Stimulated activated CD8-positive, alpha-beta memory T cell treated with anti-CD3 and anti-CD28 coated beads, Interleukin-4, amount 100 ng/mL, for 1 hour (primary cell): ENCODE measurements at places on chromosomes 4 and X.

GRCh38 chr4:100391863-100392262 is 126.0 kb downstream of the EMCN start:
- DNase-seq: no peak

DNA sequence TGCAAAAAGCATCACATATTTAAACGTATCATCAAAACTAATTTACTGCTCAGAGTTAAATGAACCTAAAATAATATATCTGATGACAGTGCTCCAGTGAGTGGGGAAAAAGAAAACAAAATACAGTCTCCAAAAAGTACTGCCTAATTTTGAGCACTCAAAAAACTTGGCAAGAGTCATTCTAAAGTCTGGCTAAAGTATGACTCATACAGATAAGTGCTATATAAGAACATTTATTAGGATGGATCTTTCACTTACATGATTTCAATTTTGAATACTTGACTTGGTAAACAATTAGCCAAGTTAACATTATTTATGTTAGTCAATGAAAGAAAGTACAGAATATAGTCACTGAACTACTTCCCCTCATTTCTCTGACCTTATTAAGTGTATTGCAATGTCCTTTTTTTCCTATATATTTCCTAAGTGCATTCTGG is 27.2 kb downstream of the FBXO8 start:
- no peak for DNase-seq

- no peak for DNase-seq
Measured at GRCh38 chr4:32455231-32455630, 1735.1 kb downstream of the PCDH7 start.

DNA sequence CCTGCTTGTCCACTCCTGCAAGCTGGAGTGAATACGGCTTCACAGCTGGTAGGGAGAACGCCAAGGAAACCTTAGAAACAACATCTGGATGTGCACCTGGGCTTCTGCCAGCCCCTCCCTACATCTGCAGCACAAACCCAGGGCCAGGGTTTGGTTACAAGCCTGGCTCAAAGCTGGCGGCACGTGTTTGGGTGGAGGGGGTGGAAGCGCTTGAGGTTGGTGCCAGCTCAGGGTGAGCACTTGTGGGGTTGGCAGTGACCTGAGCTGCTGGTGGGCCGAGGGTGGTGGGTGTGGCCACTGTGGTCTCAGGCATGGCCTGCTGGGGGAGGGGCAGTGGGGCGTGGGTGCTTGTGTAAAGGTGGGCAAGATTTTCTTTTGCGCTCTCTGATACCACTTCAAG is 15.6 kb downstream of the ELF4 start:
- no peak for DNase-seq

DNA sequence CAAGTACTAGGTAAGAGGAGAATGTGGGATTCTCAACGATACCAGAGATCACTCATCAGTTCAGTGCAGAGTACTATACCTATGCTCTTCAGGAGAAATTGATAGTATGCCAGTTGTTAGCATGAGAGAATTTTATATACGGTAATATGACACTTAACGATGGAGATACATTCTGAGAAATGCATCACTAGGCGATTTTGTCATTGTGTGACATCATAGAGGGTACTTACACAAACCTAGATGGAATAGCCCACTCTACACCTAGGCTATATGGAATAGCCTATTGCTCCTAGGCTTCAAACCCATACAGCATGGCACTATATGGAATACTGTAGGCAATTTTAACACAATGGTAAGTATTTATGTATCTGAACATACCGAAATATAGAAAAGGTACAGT is 140.2 kb downstream of the SLIT2 start:
- no peak for DNase-seq

DNA sequence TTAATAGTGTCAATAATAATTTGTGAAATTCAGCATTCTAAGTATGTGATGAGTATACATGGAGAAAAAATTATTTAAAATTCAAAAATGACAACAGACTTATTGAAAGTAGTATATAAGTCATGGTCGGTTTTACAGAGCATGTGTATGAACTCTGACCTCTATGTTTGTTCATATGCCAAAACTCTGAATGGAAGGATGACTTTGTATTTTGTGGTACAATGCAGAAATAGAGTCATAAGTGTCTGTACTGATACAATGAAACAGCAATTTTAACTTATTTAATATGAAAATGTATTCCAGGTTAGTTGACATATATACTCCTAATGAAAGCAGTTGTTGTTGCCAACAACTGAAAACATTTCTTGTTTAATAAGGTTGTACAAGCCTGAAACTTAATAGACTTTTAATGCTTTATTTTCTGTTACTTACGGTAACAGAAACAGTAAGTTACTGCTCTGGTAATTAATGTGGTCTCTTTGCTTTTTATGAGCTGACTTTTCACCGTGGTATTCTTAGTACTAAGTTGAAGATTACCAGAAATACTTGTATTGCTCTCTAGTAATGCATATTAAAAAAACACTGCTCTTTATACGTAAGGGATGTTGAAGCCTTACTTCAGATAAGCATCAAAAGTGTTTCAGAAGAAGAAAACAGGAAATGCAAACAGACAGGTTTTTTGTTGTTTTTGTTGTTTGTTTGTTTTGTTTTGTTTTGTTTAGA is 1.9 kb downstream of the UBE2K start:
- DNase-seq: no peak

DNA sequence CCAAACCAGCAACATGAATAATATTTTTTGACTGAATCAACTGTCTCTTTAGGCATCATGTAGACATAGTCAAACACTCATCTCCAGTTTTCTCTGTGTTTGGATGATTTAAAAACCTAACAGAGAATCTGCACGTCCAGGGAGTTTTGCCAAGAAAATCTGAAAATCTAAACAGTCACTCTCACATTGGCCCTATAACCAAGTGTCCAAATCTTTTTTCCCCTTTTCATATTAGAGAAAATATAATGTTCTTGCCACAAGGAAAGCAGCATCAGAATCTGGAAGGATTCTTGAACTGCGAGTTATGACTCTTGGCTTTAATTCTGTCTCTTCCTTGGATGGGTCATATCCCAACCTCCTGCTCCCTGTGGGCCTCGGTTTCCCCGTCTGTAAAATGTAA is 8.8 kb upstream of the CHRDL1 start:
- DNase-seq: no peak
